ENCODE measurements at places on chromosomes 1 and 21. TPM values are rescaled to one million over a fixed set of nuclear protein-coding genes. Genes with fewer than 3 reads are reported as not detected.

Gene C21orf58
- 28.6 TPM for total RNA-seq

Gene FAM72A
- total RNA-seq: 3.2 TPM

Gene PLA2G4A
- total RNA-seq: 1.00 TPM

Gene LORICRIN
- not detected for total RNA-seq

Gene AMPD1
- total RNA-seq: not detected

Gene EFNA4
- 45.5 TPM for total RNA-seq

DNA sequence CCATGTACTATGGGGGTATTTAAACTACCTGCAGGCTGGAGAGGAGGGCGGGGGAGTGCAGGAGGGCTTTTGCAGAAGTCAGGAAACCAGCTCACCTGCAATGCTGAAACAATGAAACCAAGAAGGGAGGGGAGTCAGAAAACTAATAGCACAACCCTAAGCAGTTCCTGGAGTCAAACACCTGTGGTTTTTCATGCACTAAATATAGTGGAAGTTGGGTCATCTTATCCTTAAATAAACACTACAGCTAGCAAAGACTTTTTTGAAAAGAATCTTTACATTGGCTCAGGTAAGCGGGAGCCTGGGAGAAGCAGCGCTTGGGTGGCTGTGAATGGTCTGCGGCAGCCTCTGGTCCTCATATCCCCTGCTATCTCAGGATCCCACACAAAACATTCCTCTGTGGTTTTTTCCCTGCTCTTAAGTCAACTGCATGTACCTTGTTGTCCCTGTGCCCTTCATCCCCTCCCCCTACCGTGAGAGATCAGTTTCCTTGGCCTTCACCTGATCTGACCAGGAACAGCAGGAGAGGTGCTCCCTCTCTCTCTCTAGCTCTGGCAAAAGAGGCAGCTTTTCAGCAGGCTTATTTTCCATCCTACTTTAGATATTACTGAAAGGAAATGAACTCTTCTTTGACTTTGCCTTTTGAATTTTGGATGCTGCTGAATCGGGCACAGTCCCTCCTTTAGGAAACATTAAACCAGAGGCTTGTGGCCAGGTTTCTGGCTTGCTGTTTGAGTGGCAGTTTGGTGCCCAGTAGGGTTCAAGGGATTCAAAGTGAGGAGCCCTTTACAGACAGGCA, 26.6 kb downstream of the TENT5C start:
- no peak for DNase-seq

DNA sequence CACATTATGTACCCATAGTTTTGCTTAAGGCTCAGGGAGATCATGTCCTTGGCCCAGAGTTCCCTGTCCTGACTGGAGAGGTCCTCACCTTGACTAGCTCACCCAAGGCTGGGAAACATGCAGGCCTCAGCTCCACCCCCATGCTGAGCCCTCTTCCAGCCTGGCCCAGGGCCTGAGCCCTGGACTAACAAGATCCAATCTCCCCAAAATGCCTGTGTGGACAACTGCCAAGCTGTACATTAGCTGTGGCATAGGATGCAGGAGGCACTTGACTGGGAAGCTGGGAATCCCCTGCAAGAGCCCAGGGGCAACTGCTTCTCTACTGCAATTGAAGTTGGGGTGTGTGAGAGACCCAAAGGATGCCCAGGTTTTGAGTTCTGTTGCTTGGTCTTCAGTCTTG, 2.1 kb downstream of the LINGO4 start:
- DNase-seq: no peak

GRCh38 chr1:164770131-164770529, 211.1 kb downstream of the PBX1 start:
- no peak for DNase-seq

DNA sequence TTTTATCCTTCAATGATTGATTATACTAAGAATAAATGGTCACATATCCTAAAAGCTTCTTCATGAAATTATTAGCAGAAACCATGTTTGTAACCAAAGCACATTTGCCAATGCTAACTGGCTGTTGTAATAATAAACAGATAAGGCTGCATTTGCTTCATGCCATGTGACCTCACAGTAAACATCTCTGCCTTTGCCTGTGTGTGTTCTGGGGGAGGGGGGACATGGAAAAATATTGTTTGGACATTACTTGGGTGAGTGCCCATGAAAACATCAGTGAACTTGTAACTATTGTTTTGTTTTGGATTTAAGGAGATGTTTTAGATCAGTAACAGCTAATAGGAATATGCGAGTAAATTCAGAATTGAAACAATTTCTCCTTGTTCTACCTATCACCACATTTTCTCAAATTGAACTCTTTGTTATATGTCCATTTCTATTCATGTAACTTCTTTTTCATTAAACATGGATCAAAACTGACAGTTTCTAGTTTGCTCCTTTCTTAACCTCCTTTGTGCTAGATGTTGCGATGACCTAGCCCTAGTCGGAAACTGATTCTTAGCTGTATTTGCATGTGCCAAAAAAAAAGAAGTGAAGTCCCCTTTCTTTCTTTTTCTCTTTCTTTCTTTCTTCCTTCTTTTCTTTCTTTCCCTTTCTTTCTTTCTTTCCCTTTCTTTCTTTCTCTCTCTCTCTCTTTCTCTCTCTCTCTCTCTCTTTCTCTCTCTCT, 45.1 kb downstream of the MAP3K7CL start:
- DNase-seq: no peak

DNA sequence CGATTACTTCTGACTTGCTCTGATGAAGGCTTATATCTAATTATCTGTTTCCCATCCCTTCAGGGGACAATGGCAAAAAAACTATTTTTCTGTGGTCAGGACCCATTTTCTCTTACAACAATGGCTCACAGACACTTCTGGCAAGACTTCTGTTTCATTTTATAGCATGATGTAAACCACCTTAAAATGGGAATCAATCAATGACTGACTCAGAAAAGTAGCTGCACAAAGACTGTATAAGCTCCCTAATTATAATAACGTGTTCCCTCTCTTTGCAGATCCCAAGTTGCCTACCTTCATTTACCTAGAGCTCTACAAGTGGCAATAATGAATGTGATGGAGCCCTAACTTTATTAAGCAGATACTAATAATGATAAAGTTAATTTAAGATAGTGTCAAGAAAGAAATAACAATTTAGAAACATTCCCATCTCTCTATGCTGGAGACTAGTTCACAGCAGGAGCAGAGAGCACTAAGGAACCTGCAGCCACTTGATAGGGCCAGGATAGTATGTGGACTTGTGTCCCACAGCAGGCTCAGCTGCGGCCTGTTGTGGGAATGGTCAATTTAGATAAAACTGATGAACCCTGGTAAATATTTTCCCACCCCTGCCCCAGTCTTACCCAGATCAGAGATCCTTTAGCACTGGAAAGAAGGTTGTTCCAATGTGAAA, 538 bp downstream of the GBP2 start:
- DNase-seq: no peak

GRCh38 chr1:42776502-42776901, 8.3 kb upstream of the TMEM269 start:
- no peak for DNase-seq
